ENCODE measurements at places on chromosomes 3 and 15.

- DNase-seq = no peak
These were observed 654.6 kb upstream of the LMCD1 start for GRCh38 chr3:7847021-7847420.

DNA sequence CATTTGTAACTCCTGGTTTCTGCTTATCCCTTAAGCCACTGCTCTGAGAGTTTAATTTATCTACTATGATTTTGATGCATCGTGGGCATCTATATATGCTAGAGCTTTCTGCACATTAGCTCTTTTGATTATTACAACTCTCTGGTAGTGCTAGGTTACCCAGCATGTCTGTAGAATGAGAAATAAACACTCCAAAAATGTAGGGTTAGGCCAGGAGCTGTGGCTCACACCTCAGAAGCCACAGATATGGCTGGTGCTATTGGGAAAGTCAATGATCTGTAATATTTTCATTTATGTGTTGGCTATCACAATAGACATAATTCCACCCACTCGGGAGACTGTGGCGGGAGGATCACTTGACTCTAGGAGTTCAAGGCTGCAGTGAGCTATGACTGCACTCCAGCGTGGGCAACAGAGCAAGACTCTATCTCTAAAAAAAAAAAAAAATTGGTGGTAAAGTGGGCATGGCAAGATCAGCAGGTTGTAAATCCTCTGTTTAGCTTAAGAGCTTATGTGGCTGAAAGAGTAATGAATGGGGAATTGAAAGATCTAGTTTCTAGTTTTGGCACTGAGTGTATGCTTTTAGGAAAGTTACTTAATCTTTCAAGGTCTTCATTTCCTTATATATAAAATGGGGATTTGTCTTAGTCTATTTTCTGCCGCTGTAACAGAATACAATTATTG, 6.3 kb downstream of the TIGIT start:
- DNase-seq = no peak

DNA sequence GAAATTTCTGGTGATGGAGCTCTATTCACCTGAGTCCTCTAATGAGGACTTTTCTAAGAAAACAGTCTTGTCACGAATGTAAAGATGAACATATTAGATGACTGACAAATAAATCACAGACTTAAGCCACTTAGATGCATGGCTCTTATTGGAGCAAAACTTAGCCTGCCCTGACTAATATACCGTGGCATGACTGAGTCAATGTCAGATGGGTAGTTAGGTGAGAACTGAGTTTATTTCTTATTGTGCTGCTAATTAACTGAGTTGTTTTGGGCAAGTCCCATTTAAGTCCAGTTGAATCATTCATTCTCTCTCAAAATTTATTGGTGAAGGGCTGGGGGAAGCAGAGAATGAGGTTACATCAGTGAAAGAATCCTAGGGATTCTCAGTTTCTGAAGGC, 459.8 kb downstream of the MCTP2 start:
- DNase-seq = no peak

GRCh38 chr3:166013073-166013679, 176.0 kb upstream of the BCHE start:
- DNase-seq = no peak

DNA sequence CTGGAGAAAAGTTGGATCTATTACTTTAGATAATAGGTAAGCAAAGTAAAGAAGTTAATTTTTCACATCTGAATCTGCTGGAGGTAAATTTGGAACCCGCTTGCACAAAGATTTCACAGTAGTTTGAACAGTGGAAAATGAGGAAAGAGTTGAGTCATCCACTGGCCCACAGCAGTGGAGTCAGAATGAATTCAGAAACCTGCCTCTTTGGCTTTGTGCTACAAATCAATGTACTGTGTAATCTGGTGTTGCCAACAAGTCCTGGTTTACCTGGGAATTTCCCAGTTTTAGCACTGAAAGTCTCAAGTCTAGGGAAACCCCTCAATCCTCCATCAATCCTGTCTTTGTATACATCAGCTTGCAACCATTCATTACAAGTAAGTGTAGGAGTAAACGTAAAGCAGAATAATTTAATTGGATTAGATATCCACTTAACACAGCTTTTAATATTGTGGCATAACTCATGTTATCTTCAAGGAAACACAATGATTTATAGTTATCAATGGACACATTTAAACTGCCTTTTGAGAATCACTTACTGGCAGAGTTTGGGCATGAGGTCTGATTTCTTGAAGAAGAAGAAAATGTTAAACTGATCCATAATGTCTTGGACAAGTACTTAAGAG, 100.6 kb downstream of the DCLK3 start:
- no peak for DNase-seq

DNA sequence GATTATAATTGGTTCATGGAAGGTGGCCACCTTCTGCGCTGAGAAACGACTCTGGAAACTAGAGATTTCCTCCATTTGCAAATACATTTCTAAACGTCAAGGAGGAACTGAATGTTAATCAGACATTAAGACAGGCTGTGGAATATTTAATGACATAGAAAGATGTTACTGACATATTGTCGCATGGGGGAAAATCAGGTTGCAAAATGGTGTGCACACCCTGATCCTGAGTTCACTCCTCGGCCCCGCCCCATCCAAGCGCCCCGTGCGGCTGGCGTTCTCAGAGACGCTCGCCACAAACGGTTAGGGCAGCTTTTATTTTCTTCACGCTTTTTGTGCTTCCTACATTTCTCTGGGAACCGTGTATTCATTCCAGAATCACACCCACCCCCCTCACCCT, 10.7 kb downstream of the H1-8 start:
- no peak for DNase-seq

GRCh38 chr3:188394623-188395022, 240.7 kb downstream of the LPP start:
- DNase-seq = no peak

GRCh38 chr3:43246976-43247375, 39.4 kb upstream of the SNRK start:
- DNase-seq = no peak

DNA sequence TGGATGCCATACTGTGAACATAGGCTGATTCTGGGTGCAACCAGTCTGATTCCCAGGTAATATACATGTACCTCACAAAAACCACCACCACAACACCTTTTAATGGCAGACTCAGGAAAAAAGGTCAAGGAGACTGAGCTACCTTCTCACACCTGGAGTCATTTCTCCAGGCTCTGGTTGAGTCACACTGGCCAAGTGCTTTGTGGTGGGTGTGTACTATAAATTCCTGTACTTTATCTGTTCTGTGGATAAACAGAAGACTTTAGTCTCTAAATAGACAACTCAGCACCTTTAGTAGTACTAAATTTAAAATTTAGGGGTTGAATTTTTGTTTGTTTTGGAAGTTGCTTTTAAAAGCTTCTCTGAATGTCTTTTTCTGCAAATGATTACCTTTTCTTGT, 46.7 kb downstream of the TOP2B start:
- DNase-seq = no peak

DNA sequence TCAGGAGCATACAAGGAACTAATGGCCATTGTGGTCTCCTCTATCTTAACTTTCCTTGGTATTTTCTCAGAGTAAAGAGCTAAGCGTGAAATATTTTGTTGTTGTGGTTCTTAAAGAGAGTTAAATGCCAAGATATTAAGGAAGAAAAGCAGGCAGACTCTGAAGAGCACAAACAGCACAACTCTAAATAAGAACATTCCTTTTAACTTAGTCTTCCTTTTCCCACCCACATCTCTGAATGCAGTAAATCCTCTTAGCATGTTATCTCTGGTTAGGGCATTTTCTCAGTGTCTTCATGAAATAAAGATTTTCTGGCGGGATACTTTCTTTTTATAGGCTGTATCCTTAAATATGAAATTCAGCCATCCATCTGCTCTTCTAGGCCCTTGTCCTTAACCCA, 1.5 kb downstream of the GPR87 start:
- DNase-seq = no peak

GRCh38 chr15:47719730-47720129, 2.4 kb downstream of the SEMA6D start:
- no peak for DNase-seq
